ENCODE measurements at places on chromosomes 3 and 15.

- DNase-seq = no peak
These were observed 315.1 kb upstream of the IGF1R start for GRCh38 chr15:98333251-98333650.

- peak; percentile 61 for DNase-seq
These were observed 7.5 kb downstream of the CMTM7 start for GRCh38 chr3:32399030-32399620.

DNA sequence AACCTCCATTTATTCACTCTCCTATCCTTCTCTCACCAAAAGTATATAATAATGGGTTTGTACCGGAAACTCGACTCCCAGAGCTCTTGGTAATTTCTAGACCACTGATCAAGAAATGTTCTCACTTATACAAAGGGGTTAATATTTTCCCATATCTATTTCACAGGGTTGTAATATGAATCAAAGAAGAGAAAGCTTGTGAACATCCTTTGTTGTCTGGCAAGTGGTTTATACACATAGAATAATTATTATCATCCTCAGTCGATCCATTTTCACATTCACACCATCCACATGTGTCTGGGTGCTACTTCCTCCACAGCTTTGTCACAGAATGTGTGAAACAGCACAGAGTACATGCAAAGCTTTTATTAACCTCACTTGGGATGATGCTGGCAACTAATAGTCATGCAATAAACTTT, 29.9 kb upstream of the STT3B start:
- DNase-seq = no peak

- no peak for DNase-seq
These were observed 72.8 kb upstream of the THSD4 start for GRCh38 chr15:71042356-71042922.

GRCh38 chr3:168034152-168034928, 61.4 kb downstream of the GOLIM4 start:
- peak; percentile 73 for DNase-seq

DNA sequence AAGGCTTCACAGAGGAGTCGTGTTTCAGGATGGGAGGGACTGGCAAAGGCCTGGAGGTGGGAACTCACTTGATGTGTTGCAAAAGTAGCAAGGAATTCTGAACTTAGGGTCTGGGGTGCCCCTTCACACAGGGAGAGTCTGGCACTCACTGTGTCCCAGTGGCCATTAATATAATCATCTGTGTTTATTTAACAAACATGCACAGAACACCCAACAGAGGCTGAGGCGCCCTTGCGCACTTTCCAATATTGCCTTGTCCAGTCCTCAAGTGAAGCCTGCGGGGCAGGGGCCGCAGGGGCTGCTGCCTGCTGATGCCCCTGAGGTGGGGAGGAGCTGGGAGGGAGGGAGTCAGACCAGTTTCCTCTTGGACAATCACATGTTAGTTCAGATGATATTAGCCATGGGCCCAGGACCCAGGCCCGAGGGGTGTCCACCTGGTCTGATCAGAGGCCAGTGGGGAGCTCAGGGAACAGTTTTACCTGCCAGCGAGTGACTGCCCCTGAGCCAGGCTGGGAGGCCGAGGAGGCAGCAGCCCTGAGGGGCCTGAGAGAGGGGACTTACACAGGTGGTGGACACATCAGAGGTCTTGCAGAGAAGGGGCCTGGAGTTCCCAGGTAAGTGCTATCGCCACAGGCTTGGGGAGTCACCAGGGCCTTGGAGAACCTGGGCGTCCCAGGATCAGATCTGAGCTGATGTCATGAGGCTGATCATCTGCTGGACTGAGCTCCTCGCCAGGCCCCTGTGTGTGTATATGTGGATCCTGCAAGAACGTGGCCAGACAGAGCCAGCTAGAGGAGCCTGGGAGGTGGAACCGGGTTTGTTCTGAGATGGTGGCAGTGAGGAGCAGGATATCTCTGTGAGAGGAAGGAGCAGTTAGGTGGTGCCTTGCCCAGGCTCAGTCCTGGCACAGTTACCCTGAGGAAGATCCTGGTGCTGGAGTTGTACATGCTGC, 13.8 kb upstream of the TXNRD3 start:
- no peak for DNase-seq

DNA sequence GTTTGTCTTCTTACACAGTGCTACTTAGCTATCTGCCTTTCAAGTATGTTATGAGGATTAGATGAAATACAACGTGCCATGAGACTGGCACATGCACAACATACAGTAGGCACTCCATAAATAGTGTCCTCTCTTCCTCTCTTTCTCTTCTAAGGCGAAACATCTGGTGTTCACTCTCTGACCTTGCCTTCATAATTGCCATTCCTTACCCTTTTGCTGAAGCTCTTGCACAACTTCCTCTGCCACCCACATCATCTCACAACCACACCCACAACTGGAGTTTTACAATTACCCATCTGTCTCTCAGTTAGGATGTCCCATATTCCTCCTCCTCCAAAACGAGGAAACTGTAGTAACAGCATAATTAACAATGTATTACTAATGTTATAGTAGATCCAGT, 26.4 kb upstream of the ACP3 start:
- DNase-seq = peak; percentile 75

DNA sequence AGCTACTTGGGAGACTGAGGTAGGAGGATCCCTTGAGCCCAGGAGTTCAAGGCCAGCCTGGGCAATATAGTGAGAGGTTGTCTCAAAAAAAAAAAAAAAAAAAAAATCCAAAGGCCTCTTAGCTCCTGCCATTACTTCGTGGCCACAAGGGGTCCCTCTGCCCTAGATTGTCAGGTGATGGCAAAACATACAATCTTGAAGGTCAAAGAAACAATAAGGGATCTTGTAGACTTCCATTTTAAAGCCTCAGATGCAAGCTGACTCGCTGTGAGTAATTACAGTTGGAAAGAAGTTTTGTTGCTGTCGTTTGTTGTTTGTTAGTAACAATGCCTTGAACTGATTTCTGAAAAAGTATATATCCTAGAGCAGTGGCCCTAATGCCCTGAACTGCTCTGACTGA, 55.9 kb upstream of the PLCL2 start:
- DNase-seq = peak; percentile 70

DNA sequence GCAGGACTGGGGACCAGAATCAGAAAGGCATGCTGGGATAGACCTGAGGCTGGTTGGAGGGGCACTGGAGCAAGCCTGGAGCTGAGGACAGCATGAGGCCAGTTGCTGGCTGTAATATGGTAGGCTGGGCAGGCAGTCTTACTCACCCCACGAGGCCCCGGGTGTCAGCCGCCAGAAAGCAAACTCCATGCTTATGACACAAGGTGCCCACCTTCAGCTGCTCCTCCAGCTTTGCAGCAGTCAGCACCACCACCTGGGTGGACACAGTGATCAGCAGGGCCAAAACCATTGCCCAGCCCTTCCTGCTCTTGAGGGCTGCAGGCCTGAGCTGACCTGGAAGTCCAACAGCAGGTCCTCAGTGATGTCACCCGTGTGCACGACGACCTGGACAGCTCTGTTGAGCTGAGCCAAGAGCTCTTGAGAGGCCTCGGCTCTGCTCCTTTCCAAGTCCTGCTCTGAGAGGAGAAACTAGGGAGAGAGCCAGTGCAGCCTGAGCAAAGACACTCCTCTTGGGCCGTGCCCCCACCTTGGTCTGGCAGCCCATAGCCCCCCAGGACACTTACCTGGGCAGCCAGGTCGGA, 747 bp downstream of the UBA7 start:
- no peak for DNase-seq

DNA sequence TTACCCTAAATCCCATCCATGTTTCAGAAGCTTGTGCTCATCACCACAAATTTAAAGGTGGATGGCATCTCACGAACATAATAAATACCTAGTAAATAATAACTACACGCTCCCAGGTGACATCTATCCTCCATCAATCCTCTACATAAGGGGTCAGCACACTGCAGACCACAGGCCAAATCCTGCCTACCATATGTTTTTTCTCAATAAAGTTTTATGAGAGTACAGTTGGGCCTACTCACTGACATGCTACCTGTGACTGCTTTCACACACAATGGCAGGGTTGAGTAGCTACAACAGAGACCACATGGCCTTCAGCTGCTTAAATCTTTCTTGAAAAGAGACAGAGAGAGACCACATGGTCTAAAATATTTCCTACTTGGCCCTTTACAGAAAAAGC, 105.9 kb downstream of the LMLN start:
- DNase-seq = no peak

GRCh38 chr3:12992629-12993516, 80.4 kb downstream of the IQSEC1 start:
- DNase-seq = no peak

DNA sequence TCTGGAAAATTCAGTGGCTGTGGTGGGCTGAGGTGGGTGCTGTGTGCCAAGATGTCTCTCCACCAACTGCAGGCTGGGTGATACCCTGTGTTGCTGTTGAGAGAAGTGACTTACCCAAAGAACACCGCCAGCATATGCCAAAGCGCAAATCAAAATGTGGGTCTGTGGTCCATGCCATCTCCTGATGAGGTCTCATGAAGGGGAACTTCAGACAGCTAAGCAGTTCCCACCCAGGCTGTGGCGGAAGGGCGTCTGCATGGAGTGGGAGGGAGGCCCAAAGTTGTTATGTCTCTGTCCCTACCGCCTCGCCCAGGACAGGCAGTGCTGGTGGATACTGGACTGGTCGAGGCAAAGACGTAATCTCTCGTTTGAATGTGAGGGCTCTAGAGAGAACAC, 70.9 kb upstream of the PLXNA1 start:
- DNase-seq = no peak

GRCh38 chr3:42183991-42184632, 81.9 kb downstream of the CCK start:
- no peak for DNase-seq

DNA sequence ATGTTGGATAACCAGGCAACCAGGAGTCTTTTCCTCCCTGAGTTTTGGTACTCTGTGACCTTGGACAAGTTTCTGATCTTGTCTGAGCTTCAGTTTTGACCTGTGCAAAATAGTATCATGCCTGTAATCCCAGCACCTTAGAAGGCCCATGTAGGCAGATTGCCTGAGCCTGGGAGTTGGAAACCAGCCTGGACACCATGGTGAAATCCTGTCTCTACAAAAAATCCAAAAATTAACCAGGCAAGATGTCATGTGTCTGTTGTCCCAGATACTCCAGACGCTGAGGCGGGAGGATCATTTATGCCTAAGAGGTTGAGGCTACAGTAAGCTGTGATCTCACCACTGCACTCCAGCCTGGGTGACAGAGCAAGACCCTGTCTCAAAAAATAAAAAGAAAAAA, 114.8 kb downstream of the IL12A start:
- no peak for DNase-seq

DNA sequence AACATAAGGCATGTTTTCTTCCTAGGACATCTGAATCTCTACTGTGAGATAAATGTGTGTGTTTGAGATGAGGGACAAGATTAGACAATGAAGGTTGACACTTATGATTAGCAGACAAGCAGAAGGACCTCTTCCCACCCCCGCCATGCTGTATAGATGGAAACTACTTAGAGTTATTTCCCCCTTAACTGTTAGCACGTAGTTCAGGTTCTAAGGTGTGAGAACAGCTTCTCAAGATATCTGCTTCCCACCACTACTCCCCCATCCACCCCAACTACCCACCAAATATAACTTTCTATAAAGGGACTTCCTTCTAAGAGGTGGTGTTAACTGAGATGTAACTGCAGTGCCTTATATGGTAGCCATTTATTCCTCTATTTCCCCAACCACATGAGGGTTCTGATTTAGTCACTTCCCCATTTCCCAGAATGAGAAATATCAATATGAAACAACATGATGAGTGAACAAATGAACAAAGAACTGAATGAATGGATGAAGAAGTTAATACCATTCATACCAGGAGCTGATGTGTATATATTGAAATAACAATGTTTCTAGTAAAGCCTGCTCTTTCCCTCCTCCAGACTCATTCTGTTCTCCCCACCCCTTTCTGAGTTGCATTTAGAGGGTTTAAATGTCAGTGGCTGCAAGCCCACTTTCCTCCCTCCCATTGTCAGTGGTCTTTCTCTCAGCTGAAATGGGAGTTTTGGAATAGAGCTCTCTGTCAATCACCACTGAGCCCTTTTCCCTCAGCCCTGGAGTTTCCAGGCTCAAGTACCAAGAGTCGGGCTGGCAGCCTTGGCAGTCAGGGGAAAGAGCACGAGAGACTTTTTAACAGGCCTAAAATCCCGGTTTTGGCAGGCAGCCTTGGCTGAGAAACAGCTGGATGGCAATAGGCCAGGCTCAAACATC, 7.7 kb upstream of the RFTN1 start:
- DNase-seq = no peak

DNA sequence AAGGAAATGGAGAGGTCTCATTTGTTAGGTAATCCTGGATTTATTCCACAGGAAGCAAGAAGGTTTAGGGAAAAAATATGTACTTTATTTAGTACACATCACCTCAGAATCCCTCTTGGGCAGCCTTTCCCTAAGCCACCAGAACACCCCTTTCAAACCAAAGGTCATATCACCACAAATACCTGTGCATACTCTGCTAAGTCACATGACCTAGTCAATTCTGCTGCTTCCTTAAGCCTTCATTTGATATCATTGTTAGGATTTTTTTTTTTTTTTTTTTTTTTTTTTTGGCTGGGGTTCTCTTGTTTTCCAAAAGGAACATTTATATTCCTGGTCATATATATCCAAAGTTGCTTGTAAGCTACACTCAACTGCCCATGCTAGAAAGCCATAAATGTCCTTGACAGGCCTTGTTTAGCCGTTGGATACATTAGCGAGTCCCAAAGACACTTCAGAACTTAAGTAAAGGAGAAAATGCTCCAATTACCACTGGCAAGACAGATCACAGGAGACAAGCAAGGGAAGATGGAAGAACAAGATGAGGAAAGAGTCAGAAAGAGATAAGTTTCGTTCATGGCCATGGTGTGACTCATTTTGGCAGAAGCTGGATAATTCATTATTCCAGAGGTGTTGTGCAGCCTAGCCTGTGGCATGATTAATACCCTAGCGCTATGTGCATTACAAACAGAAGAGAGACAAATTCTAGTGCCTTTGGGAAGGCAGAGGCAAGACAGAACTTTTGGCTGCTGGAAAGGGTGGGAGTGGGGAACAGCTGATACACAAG, 155.6 kb upstream of the SLC2A2 start:
- peak; percentile 50 for DNase-seq

GRCh38 chr3:71067977-71068654, 515.4 kb downstream of the FOXP1 start:
- DNase-seq = no peak

DNA sequence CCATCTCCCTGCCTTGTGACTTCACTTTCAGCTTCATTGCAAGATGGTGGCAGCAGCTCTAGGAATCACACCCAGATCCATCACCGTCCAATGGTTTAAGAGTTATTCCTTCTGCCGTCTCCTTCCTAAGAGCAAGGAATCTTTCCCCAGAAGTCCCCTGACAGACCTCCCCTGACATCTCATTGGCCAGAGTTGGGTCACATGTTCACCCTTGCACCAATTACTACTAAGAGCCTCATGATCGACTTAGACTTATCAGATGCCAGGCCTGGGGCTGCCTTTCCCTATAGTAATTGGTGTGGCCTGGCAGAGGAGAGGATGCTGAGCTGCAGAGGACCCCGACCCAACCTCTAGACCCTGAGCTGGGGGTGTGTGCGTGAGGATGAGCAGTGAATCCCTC, 31.8 kb upstream of the RASGRF1 start:
- no peak for DNase-seq

DNA sequence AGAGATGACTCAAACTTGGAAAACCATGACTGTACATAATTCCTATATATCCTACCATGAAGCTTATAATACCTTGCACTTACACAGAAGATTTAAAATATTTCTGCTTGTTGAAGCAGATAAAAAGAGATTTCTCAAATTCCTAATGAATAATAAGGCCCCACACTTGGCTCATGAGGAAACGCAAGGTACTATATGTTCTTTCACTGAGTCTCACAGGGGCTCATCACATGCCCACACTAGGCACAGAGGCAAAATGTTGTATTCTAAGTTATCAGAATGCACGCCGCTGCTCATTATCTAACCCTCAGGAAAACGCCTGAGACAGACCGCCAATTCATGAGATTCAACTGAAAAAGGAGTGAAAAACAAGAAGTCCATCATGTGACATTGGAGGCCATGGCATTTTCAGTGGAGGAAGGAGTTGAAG, 5.6 kb downstream of the MYO1E start:
- DNase-seq = peak; percentile 15
